ENCODE measurements at places on chromosomes 1 and 21. TPM values are rescaled to one million over a fixed set of nuclear protein-coding genes. Genes with fewer than 3 reads are reported as not detected.

Gene RIIAD1
- total RNA-seq, result 7.5 TPM

Gene HES2
- total RNA-seq, result not detected

Gene RNU1-1
- 1,011 TPM for total RNA-seq

Gene PRAMEF33
- total RNA-seq, result not detected

Gene TFF1
- not detected for total RNA-seq

Gene FMN2
- not detected for total RNA-seq

Gene DMRTA2
- not detected for total RNA-seq

Gene ETV3L
- not detected for total RNA-seq

Gene TTLL7
- 3.9 TPM for total RNA-seq

Gene AKIRIN1
- total RNA-seq, result 73.8 TPM

Gene BGLAP
- total RNA-seq, result 0.79 TPM

Gene NPHS2
- total RNA-seq, result not detected

Gene MAN1C1
- total RNA-seq, result 18.8 TPM

Gene CRYAA
- total RNA-seq, result not detected

Gene TP73
- not detected for total RNA-seq

Gene C1orf226
- 6.7 TPM for total RNA-seq

Gene DNM3
- total RNA-seq, result 2.3 TPM

Gene HSPA6
- 5.6 TPM for total RNA-seq

Gene LDLRAD1
- not detected for total RNA-seq

Gene CACNA1S
- 0.05 TPM for total RNA-seq

Gene LIN28A
- not detected for total RNA-seq

Gene UBQLN4
- total RNA-seq, result 19.9 TPM

Gene LRRC3
- total RNA-seq, result 2.8 TPM

Gene EFNA3
- total RNA-seq, result 0.54 TPM

Gene ST6GALNAC5
- total RNA-seq, result 1.3 TPM

Gene CDK18
- 163 TPM for total RNA-seq

Gene SCYL3
- total RNA-seq, result 6.2 TPM

Gene PLPPR5
- not detected for total RNA-seq

Gene OBSCN
- 411 TPM for total RNA-seq

Gene SH2D1B
- not detected for total RNA-seq

Gene RASAL2
- 43.2 TPM for total RNA-seq

Gene SLAMF8
- total RNA-seq, result 3.1 TPM

Gene SPRR2D
- not detected for total RNA-seq

Gene PTPN14
- 59.1 TPM for total RNA-seq

Gene BACE2
- total RNA-seq, result 14.7 TPM

Gene GBP3
- total RNA-seq, result 5.2 TPM

Gene CNR2
- total RNA-seq, result not detected

Gene FAM167B
- total RNA-seq, result 9.5 TPM

Gene SPRR2B
- total RNA-seq, result not detected

Gene S100B
- 2.5 TPM for total RNA-seq

Gene ZNF648
- not detected for total RNA-seq

Gene GSTM5
- 1.9 TPM for total RNA-seq

Gene FCN3
- 2.6 TPM for total RNA-seq

Gene LCE1B
- not detected for total RNA-seq

Gene PCP4L1
- 0.38 TPM for total RNA-seq

Gene KRTAP21-2
- total RNA-seq, result not detected

Gene TMEM52
- total RNA-seq, result 2.1 TPM

Gene PGLYRP4
- not detected for total RNA-seq
